ENCODE measurements at places on chromosomes 1 and 21.
A peak's percentile ranks its signal among the peaks of the same experiment; 100 is the strongest.

GRCh38 chr1:208040821-208041297, 129.9 kb upstream of the CD34 start:
- no peak for DNase-seq

DNA sequence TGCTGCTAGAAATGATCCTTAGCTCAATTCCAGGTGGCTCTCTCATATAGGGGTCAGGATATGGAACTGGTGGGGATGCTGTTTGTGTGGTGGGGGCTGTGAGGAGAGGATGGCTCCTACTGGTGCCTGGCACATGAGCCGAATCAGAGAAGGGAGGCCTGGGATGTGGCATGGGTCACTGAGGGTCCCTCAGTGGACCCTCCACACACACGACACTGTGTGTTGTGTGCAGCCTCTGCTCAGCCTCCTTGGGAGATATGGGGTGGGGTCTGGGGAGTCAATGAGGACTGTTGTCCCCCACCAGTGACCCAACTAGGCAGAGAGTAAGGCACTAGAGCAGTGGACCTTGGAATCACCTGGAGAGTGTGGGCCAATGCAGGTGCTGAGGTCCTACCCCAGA, 3.2 kb upstream of the LRRN2 start:
- no peak for DNase-seq

GRCh38 chr1:234686035-234686434, 76.1 kb upstream of the IRF2BP2 start:
- no peak for DNase-seq

GRCh38 chr1:192559115-192560006, 16.2 kb upstream of the RGS1 start:
- DNase-seq, result no peak

GRCh38 chr1:187252923-187253322, 424.2 kb downstream of the PLA2G4A start:
- DNase-seq, result no peak

DNA sequence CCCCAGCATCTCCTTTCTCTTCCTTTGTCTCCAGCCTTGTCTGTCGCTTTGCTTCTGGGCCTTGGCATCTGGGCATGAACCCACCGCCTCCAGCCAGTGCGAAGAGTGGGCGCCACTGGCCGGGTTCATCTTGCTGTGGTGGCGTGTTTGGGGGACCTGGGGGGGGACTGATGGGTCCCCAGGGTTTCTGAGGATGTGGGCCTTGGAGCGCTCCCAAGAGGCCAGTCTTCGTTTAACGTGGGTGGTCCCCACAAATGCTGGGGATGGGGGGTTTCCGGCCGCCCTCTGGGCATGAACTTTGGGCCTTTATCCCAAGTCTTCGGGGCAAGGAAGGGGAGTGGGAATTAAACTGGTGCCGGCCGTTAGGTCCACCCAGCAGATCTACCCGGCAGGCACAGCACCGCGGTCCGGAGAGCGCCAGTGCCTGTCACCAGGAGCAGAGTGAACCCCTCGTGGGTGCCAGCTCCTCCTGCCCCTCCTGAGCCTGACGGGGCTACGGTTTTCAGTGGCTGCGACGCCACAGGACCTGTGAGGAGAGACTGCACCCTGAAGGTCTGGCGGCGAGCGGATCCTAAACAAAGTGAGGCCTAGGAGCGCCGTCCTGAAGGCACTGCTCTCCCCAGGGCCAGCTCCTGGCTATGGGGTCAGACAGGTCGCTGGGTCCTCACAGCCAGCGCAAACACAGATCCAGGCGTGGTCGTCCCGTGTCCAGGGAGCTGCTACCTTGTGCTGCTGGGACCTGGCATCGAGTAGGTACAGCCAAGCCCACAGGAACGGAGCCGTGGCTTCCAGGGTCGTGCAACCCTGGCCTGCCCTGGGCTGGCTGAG, 12.1 kb upstream of the C1orf174 start:
- no peak for DNase-seq

- no peak for DNase-seq
Measured at GRCh38 chr1:84370266-84370665, 28.0 kb upstream of the DNASE2B start.

DNA sequence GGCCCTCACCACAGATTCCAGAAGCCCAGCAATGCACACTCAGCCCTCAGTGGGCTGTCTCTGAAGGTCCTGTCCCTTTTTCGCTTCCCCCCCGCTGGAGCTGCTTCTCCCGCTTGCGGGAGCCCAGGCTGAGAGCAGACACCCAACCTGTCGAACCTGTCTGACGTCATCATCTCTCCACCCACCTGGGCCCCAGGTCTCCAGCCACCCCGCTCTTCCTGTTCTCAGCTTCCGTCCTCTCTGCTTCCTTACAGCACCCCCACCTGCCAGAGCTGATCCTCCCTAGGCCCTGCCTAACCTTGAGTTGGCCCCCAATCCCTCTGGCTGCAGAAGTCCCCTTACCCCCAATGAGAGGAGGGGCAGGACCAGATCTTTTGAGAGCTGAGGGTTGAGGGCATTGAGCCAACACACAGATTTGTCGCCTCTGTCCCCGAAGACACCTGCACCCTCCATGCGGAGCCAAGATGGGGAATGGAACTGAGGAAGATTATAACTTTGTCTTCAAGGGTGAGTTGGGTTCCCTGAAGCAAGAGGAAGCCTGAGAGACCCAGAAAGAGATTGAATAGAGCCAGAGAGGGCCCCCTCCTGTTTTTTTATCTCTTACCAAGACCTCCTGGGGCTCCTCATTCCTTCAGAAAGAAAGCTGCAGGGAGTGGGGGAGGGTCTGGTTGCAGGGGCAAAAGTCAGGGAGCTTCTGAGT, at the start of gene RAB25:
RAB25 (plus strand) TSS at position 224 of the 700 bp plus-strand sequence; CDS start at position 465, 241 bp downstream.
- DNase-seq, result no peak

DNA sequence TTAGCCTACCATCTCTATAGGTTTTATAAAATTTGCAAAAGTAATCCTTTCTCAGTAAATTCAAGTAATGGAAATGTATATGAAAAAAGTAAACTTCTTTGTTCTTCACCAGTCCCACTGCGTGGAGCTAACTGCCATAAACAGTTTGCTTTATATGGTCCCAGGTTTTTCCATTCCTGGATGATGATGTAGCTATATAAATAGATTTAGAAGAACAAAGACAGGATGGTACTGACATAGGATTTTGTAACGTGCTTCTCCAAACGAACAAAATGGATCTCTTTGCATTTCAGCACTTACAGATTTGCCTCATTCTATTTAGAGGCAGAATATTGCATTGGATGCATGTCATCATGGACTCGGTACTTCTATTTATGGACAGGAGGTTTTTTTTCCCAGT, 57.3 kb downstream of the SMYD2 start:
- no peak for DNase-seq

GRCh38 chr21:46666941-46667740, 31.7 kb downstream of the PRMT2 start:
- no peak for DNase-seq

DNA sequence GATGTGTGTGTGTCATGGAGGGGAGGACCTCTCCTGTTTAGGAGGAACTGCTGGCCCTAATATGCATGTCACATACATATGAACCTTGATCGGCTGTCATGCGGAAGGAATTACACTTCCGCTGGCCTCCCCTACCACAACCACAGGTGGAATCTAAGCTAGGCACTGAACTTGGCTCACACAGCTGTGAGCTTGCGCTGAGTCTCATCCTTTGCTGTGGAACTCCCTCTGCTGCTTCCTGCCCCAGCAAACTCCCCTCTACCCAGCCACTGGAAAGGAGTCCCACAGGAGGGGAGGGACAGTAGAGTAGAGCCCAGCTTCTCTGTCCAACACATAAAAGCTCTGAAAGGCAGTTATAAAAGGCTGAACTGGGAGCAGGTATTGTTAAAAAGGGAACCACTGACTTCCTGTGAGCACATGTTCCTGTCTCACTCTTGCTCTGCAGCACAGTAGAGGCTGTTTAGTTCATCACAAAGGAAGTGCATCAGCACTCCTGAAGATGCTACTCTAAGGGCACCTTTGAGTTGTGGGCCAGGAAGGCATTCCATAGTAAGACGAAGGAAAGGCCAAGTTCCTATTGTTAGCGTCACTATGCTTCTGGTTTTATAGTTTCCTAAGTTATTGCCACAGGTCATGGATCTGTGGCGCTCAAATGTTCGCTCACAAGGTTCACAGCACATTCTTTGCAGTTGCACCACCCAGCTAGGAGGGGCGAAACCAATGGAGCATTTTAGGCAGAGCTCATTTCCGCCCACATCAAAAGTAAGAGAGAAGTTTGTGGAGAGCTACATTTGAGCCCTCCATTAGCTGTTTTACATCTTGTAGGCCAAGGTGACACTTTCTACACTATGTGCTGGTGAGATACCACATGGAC, 17.7 kb upstream of the PTPRC start:
- peak; percentile 34 for DNase-seq

- no peak for DNase-seq
Measured at GRCh38 chr21:15449556-15449955, 280.2 kb upstream of the USP25 start.

DNA sequence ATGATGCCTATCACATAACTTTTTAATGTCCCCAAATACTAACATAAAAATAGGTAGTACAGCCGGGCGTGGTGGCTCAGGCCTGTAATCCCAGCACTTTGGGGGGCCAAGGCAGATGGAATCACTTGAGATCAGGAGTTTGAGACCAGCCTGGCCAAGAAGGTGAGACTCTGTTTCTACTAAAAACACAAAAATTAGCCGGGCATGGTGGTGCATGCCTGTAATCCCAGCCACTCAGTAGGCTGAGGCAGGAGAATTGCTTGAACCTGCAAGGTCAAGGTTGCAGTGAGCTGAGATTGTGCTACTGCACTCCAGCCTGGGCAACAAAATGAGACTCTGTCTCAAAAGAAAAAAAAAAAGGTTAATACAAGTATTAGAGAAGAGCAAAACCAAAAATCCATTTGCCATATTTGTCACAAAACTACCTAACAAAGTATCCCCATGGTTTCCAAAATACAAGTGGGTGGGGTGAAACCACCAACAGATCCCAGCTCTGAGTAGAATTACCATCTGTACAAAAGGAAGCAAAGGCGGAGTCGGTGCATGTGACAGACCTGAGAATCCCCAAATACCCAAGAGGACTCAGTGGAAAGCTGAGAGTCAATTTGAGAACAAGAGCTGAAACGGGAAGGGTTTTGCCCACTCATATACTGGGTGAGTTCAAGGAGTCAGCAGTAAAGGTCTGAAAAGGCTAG, 113.2 kb downstream of the TOMM20 start:
- DNase-seq, result no peak

DNA sequence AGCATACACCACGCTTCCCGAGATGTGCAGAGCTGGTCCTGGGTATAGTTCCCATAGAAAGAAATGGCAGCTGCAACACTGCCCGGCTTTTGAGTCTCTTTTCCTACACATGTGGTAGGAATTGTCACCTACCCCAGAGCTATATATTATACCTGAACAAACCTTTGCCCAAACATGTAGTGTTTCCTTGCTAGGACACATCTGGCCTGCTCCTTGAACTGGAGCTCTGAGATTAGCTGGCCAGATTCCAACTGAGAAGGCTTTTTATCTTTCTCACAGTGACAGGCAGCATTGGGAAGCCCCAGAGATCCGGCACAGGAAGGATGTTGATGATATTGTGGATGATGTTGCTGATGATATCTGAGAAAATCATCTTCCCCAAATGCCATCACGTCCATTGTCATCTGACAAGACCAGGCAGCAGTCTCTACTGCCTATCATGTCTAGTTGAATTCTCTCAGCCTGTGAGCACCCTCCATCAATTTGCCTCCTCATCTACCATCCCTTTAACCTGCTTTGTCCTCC, 115.0 kb upstream of the SMYD2 start:
- DNase-seq, result no peak

DNA sequence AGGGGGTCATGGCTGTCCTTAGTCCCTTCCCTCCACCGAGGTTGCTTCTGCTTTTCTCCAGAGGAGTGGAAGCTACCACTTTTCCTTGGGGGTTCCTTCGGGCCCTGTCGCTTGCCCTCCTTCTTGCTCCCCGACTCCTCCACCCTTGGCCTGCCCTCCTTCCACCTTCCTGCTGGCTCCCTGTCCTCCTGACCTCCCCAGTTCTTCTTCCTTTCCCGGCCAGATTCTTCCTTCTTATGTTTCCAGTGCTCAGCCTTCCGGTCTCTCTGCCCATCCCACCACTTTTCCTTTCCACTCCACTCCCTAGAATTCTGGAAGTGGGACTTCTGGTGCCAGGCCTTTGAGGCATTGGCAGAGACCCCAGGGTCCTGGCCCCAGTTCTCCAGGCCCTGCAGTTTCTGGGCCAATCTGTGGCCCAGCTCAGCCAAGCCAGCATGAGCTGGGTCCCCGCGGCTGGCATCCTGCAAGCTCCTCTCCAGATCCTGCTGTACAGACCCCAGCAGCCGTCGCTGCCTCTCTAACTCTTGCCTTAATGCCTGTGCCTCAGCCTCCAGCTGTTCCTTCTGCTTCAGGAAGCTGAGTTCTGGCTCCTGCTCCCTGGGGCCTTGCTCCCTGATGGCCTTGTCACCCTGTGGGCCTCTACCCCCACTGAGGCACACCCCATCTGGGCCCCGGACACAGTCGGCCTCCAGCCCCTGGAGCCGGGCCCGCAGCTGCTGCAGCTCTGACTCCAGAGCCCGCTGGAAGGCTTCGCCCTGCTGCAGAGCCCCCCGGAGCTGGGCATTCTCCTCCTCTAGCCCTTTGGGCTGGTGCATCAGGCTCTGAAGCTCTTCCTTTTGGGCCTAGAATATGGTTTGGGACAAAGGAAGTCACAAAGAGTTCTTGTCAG, 9.7 kb upstream of the PMVK start:
- DNase-seq, result no peak

DNA sequence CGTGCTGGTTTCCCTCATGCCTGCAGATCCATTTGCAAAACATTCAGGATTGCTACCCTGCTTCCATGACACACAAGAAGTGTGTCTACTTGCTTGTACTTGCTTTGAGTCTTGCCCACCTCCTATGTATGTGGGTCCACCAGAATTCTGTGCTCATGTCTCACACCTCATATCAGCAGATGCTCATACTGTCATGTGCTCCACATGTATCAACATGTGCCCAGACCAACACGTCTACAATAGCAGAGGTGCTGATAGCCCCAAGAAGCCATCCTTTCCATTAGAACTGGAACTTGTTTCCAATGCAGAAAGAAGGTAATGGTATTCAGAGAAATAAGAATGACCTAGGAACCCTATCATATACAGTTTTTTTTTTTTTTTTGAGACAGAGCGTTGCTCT, 27.9 kb upstream of the MYOC start:
- DNase-seq, result no peak

- DNase-seq, result no peak
Measured at GRCh38 chr1:216710598-216711333, 12.5 kb downstream of the ESRRG start.

- no peak for DNase-seq
Measured at GRCh38 chr1:10779841-10780240, 16.6 kb downstream of the CASZ1 start.

- no peak for DNase-seq
Measured at GRCh38 chr1:85801520-85801919, 93.3 kb upstream of the ZNHIT6 start.

GRCh38 chr1:42963378-42964043, 4.8 kb upstream of the SLC2A1 start:
- no peak for DNase-seq

- DNase-seq, result no peak
Measured at GRCh38 chr1:196376630-196377328, 231.5 kb downstream of the KCNT2 start.

- no peak for DNase-seq
Measured at GRCh38 chr1:232211149-232211548, 418.8 kb downstream of the SIPA1L2 start.
